CD8-positive, alpha-beta T cell (primary cell): ENCODE measurements at places on chromosomes 5 and 9.

DNA sequence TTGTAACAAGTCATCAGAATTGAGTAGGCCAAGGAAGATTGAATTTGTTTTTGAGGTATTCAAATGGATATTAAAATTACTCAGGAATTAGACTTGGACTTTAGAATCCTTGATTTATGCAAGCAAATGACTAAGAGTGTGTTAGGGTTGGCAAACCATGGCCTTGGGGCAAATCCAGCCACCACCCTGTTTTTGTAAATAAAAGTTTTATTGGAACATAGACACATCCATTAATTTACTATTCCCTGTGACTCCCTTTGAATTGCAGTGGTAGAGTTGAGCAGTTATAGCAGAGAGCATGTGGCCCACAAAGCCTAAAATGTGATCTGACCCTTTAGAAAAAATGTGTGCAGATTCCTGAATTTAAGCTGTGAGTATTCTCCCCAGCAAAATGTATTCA is 115.6 kb downstream of the WDR70 start:
- no peak for DNase-seq

GRCh38 chr9:88418715-88419540 is 30.7 kb downstream of the SPIN1 start:
- no peak for DNase-seq

DNA sequence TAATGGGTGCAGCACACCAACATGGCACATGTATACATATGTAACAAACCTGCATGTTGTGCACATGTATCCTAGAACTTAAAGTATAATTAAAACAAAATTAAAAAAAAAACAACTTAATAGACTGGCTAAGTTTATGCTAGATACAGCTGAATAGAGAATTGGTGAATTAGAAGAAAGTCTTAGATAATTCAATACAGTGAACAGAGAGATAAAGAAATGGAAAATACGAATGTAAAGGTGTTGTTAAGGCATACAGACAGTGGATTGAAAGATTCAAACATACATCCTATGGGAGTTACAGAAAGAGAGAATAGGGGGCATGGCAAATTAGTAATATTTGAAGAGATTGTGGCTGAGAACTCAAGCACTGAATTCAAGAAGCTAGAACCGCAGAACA is 75.4 kb downstream of the RASGRF2 start:
- no peak for DNase-seq

DNA sequence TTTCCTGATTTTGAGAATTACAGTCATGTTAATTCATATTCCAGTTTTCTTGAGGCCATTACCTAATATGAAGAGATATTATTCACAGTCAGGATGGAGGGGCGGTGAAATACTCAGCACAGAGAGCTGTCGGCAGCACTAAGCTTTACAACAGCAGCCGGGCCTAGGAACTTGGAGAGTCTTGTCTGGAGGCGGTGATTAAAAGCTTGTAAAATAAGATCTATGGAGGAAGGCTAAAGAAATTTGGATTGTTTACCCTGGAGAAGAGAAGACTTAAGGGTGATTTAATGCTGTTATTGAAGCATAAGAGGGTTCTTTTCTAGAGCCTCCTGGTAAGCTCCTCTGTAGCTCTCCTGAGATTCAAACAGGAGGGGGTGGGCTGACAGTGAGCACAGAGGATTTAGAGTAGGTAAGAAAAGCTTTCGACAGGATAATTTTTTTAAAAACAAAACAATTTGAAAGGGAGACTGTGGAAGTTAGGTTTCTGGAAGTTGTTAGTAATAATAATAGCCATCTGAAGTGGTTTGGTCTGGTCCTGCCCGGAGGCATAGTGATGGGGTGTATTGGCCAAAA is 406.3 kb upstream of the ADAMTSL1 start:
- DNase-seq, result no peak

DNA sequence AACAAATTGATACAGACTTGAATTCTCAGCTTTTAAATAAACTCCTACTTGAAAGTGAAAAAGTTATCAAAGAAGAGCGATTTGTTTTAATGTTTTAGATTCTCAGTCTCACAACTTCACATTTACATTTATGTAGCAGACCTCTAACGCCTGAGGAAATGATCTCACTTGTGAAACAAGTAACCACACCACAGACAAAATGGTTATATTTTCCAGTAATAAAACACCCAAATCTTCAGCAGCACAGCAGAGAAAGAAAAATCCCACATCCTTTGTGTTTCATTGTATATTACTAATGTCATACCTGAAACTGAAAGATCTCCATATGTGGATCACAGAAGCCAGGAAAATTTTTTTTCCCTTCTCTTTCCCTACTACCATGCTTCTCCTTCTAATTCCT is 29.8 kb upstream of the GZMA start:
- DNase-seq, result no peak

DNA sequence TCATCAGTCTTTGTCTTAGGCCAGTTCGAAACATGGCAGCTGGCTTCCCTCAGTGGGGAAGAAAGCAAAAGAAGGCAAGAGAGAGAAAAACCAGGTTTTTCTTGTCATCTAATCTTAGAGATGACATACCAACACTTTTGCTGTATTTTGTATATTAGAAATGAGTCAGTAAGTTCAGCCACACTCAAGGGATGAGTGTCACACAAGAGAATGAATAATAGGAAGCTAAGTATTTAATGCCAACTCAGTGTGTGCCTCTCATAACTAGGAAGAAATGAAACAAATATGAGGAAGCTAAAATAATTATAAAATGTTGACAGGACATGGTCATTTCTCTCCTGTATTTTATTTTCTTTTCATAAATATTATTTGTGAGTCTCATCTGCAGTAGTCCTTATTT is 65.3 kb downstream of the CDH12 start:
- no peak for DNase-seq

GRCh38 chr5:142871363-142872193 is 101.4 kb downstream of the ARHGAP26 start:
- DNase-seq, result no peak

- no peak for DNase-seq
These were observed 77.8 kb upstream of the TARS1 start for GRCh38 chr5:33362915-33363314.

DNA sequence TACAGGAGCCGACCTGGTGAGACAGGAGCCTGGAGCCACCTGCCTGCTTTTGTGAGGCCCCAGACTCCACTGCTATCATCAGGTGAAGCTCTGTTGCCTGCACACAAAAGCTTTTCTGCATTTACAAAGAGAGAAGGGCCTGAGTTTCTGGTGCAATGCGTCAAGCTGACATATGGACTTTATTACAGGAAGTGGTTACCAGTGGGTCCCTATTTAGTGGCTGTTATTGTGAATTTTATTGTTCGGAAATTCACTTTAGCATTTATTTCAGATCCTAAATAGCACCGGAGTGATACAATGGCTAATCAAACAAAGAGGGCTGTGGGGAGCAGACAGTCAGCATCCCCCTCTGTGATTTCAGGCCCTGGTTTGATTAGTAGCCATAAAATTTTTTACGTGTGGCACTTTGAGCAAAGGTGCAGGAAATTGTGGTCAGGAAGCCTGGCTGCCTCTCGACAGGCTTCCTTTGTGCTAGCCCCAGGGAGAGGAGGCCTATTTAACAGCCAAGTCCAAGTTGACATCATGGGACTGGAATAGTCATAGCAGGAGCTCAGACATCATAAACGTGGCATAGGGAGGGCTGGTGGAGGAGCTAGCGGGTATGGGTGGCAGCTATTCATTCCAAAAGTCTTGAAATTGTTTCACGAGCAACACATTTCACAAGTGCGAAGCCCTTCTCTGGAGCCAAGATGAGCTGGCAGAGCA is 8.4 kb downstream of the TGFBI start:
- peak; percentile 14 for DNase-seq

GRCh38 chr9:26945591-26945990 is 1.5 kb downstream of the PLAA start:
- DNase-seq, result no peak

DNA sequence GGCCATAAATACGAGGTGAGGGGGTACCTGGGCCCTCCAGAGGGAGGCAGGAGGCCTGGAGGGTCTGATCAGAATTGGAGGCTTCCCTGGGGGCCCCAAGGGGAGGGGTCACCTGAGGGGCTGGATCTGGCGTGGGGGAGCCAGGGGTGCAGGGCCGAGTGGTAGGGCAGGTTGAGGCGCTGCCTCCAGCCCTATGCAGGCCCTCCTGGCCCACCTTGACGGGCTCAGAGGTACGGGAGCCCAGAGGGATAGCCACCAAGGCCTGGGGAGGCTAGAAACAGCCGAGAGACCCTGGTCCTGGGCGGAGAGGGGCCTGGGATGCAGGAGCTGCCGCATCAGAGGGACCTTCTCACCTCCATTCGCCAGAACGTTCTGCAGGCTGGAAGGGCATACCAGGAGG is 24.3 kb downstream of the LHX3 start:
- DNase-seq, result no peak

DNA sequence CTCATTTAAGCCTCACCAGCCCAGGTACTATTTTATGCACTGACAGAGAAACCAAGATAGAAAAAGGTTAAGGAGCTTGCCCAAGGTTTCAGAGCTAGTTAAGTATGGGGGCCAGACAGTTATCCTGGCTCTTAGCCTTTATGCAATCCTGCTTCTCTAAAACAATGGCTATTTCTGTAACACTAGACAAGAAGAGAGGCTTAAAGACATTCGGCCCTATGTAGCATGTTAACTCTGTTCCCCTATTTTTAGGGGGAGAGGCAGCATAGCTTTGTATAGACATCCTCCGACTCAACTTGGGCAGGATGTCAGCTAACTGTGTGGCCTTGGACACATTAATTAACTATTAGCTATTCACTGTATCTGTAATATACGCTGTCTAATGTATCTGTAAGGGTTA is 54.6 kb downstream of the LHFPL2 start:
- DNase-seq, result no peak

DNA sequence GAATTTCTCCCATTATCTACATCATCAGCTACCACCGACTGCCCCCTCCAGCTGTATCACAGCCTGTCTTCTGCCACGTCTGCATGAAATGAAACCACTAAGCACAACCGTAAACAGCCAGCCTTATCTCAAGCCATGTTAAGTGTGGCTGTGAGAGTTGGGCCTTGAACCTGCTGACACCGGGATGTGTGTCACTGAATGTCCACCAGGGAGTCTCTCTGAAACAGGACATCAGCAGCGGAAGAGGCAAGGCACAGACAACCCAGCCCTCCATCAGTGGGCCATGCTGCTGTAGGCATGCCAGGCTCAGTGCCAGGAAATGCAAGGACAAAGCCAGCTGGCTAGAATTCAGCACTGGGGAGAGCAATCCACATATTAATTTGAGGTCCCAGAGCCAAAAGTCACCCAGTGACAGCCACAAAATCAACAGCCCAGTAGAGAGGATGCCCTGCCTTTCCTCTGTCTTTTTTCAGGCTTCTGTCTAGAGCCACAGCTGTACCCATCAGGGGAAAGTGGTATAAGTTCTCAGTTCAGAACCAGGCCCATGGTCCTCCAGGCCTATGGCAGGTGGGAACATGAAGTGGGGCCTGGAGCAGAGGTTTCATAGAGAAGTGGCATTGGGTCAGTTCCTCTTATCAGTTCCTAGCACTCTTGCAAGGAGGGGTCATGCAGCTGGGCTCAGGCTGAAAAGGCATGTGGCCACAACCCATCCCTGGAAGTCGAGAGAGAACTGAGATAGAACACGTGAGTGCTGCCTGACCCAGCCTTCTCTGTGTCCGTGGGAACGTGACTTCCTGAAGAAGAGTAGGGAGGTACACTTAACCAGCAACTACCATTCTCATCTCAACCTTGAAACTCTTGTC is 199.4 kb downstream of the ESM1 start:
- peak; percentile 14 for DNase-seq

DNA sequence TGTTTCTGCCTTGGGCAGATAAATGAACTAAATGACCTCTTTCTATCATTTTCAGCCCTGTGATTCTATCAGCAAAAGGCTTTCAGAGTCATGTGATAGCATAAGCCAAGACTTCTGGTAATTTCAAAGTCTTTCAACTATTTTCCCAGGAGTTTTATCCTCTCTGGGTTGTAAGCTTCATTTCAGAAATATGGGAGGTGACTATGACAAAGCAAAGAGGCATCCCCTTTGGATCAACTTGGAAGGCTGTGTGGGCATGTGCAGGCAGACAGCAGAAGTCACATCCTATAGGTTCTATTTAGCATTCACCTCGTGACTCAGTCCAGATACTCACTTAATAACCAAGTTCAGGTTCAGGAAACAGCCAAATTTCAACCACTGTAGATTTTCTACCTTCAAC is 149.0 kb upstream of the FST start:
- DNase-seq, result no peak

GRCh38 chr9:117697046-117697445 is 7.2 kb upstream of the TLR4 start:
- no peak for DNase-seq

GRCh38 chr5:170520372-170520771 is 16.6 kb downstream of the KCNIP1 start:
- no peak for DNase-seq

DNA sequence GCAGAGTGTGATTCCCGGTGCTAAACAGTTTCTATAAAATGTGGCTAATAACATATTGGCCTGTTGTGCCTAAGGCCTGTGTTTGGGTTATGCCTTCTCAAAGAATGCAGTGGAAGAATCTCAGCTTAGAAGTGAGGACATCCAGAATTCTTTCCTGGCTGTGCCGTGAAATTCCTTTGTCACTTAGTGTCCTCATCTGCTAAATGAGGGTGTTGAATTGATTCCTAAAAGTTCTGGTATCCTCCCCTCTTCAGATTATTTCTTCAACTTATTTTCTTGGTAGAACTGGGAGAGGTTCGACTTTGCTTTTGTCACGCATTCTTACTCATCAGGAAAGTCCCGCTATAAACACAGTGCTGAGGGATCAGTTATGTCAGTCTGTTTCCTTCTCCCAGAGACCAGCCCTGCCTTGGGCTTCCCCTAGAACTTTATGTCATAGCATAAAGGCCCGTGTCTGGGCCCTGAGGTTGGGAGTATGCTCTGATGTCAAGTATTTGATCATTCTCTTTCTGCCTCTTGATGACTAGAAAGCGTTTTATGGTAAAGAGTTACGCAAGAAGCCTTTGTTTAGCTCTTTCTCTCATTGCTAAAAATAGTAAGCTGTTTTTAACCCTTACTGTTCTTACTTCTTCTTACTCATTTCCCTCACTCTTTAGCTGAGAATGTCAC is 29.5 kb downstream of the MTAP start:
- DNase-seq, result peak; percentile 10

DNA sequence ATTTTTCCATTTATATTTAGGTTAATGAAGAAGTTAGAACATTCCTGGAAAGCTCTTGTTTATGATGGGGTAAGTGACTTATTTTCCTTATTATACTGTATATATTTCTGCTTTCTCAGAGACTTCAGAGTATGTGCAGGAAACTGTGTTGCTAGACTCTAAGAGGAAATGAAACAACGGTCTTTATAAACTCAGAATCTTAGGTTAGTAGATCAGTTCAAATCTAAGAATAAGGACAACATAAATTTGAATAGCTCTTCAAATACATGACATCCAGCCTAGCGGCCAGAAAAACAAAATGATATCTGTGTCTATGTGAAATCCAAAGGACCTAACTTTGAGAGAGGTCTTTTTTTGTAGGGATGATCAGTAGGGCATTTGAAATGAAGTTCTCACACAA is 94.3 kb downstream of the PRKACG start:
- no peak for DNase-seq

DNA sequence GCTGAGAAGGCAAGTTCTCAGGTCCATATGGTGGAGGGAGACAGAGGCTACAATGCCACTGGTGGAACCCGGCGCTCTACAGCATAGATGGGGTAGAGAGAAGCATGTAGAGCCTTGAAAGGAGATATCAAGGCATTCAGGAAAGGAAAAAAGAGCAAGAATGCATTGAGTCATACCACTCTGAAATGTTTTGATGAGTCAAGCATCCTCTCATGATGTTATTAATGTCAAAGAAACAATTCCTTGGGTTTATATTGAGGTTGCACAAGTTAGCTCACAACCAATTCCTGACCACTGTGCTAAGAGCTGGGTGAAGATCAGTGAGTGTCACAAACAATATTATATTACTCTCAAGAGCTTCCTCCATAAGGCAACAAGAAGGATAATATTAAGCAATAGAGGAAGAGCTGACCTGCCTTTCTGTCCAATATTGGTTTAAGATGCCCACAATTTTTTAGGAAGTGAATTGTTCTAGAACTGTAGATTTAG is 178.0 kb downstream of the RFK start:
- no peak for DNase-seq
